Sigmoid colon (tissue), 7 donors: ENCODE measurements at places on chromosomes 2 and 18. TPM values are rescaled to one million over a fixed set of nuclear protein-coding genes. Genes with fewer than 3 reads are reported as not detected.

DNA sequence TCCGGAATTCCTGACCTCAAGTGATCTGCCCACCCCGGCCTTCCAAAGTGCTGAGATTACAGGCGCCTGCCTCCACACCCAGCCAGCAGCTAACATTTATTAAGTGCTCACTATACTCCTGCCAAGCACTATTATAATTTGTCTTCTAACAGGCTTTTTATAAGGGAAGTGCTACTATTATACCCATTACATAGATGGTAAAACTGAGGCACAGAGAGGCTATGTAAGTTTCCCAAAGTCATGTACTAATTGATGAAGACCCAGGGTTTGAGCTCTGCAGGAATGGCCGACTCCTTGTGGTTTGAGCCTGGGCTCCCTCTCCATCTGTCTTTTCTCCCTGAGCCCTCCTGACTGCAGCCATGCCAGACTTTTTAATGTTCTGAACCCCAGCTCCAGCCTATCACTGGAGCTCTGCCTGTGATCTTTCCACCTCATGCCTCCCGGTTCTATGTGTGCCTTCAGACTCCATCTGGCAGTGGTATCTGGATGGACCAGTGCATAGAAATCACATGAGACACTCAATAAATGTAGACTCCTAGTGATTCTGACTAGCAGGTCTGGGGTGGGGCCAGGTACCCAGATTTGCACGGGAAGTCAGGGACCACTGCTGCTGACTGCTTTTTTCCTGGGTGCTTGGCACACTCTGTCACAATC, 197.1 kb downstream of the NEDD4L start:
- peaks cover 25% of the 10 kb centered on the region for H3K4me1 ChIP-seq
- no peak overlapping the region for H3K4me3 ChIP-seq
- DNase-seq = no peak
- H3K27ac ChIP-seq = peak overlapping the region; percentile 25
- H3K27me3 ChIP-seq = no peaks in the 10 kb centered on the region

Gene SCN2A
- 0.95 TPM for total RNA-seq

Gene ASB18
- not detected for total RNA-seq

Gene KRTCAP3
- total RNA-seq = 0.54 TPM

Gene MFSD2B
- total RNA-seq = not detected

- no peak for DNase-seq
- no peak overlapping the region for H3K27ac ChIP-seq
- H3K4me1 ChIP-seq = peaks cover 22% of the 10 kb centered on the region
Measured at GRCh38 chr2:40168032-40168431, 283.9 kb downstream of the SLC8A1 start.

- no peak overlapping the region for H3K4me3 ChIP-seq
- H3K36me3 ChIP-seq = no peaks in the 10 kb centered on the region
Measured at GRCh38 chr2:201900362-201900761, 94.0 kb downstream of the CDK15 start.

- H3K36me3 ChIP-seq = no peaks in the 10 kb centered on the region
- DNase-seq = peak; percentile 81
- no peaks in the 10 kb centered on the region for H3K27me3 ChIP-seq
- no peak overlapping the region for H3K27ac ChIP-seq
Measured at GRCh38 chr2:54838585-54839035, 115.1 kb downstream of the EML6 start.

- H3K4me3 ChIP-seq = no peak overlapping the region
- no peaks in the 10 kb centered on the region for H3K36me3 ChIP-seq
- no peak for DNase-seq
- H3K4me1 ChIP-seq = no peaks in the 10 kb centered on the region
- H3K27me3 ChIP-seq = no peaks in the 10 kb centered on the region
- H3K27ac ChIP-seq = no peak overlapping the region
Measured at GRCh38 chr18:11741505-11742145, 52.6 kb downstream of the GNAL start.

GRCh38 chr18:79387615-79388014, 8.1 kb upstream of the NFATC1 start:
- H3K4me1 ChIP-seq = no peaks in the 10 kb centered on the region
- no peak overlapping the region for H3K27ac ChIP-seq
- H3K4me3 ChIP-seq = no peak overlapping the region
- peak; percentile 54 for DNase-seq
- no peaks in the 10 kb centered on the region for H3K36me3 ChIP-seq

Gene GRB14
- total RNA-seq = 12.5 TPM

Gene EXOC6B
- 38.0 TPM for total RNA-seq

DNA sequence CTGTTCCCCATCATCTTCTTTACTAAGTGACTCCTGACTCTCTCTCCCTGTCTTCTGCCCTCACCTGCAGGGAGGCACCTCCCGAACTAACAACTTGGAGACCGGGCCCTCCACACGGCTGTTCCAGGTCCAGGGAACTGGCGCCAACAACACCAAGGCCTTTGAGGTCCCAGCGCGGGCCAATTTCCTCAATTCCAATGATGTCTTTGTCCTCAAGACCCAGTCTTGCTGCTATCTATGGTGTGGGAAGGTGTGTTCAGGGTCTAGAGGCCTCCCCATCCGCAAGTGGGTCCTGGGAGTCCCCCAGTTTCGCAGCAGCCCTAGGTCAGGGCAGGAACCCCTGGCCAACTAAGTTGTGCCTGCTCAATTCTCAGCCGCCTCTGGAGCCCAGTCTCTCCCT, 15.5 kb downstream of the VIL1 start:
- H3K4me3 ChIP-seq = no peak overlapping the region
- no peaks in the 10 kb centered on the region for H3K27me3 ChIP-seq
- peak; percentile 10 for DNase-seq
- H3K4me1 ChIP-seq = no peaks in the 10 kb centered on the region
- H3K27ac ChIP-seq = no peak overlapping the region

DNA sequence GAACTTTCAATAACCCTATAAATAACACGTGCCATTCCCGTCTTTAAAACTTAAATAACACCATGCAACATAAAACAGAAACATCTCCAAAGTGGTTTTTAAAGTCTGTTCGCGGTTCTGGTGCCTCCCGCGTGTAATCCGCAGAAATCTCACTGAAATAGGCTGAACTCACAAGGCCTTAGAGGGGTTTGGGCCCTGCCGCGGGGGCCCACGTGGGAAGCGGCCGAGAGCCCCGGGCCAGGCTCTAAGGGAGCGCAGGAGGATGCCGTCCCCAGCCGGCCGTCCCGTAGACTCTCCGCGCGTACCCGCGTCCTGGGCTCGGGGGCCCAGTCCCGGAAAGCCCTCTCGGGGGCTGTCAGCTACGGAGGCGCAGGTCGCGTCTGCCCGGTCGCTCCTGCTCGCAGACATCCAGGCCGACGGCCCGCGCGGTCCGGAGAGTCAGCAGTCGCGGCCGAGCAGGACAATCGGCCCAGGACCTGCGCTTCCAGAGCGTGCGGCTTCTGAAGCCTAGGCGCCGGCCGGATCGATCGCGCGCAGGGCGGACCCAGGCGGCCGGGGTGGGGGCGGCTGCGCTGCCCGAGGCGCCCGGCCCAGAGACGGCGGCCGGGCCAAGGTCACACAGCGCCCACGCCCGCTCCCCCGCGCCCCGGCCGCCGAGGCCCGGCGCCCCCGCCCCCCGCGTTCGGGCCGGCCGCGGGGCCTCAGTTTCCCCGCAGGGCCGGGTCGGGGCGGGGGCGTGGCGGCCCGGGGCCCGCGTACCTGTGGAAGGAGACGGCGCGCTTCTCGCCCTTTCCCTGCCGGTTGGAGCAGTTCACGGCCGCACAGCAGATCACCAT, 558 bp downstream of the THAP4 start:
- no peaks in the 10 kb centered on the region for H3K27me3 ChIP-seq
- peak overlapping the region; percentile 90 for H3K27ac ChIP-seq
- H3K36me3 ChIP-seq = peaks cover 23% of the 10 kb centered on the region
- DNase-seq = peak; percentile 75
- peak overlapping the region; percentile 95 for H3K4me3 ChIP-seq
- peaks cover 60% of the 10 kb centered on the region for H3K4me1 ChIP-seq

Gene NOTO
- not detected for total RNA-seq

GRCh38 chr18:23718243-23718720, 29.0 kb downstream of the LAMA3 start:
- H3K4me1 ChIP-seq = peaks cover 17% of the 10 kb centered on the region
- no peak overlapping the region for H3K4me3 ChIP-seq
- H3K27me3 ChIP-seq = no peaks in the 10 kb centered on the region
- no peak for DNase-seq
- no peaks in the 10 kb centered on the region for H3K36me3 ChIP-seq

DNA sequence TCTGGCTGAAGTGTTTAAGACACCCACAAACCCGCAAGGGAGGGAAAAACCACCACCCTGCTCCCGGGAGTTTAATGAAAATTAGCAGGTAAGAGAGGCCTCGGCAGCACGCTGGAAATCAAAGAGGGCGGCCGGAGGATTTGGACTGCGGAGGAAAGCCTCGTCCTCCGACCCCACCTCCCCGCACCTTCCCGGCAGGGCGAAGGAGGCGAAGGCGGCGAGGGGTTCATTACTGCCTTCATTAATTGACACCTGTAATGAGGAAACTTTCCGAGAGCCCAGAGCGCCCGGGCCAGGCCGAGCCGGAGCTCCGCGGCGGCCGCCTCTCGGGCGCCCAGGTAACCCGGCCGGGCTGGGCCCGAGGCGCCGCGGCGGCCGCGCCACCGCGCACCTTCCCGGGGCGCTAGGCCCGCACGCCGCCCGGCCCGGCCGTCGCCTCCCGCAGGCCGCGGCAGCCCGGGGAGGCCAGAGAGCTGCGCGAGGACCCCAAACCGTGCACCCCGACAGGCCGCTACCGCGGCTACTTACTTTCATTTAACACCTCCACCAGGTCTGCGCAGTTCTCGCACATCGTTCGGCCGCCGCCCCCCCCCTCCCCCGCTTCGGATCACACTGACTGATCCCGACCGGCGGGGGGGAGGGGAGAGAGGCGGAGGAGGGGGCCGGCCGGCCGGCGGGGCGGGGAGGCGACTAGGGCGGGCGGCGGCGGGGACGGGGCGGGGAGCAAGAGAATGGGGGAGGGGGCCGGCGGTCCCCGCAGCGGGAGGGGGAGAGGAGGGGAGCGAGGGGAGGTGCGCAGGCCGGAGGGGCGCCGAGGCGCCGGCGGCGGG, 550 bp downstream of the USP34 start:
- H3K27me3 ChIP-seq = no peaks in the 10 kb centered on the region
- DNase-seq = peak; percentile 94
- H3K27ac ChIP-seq = peak overlapping the region; percentile 97
- H3K36me3 ChIP-seq = no peaks in the 10 kb centered on the region

Gene ACVR1
- 22.8 TPM for total RNA-seq

Gene PAIP2B
- total RNA-seq = 13.2 TPM

- no peaks in the 10 kb centered on the region for H3K36me3 ChIP-seq
- no peak overlapping the region for H3K4me3 ChIP-seq
- H3K27ac ChIP-seq = no peak overlapping the region
- H3K4me1 ChIP-seq = peaks cover 11% of the 10 kb centered on the region
Measured at GRCh38 chr18:75898651-75899050, 471.1 kb upstream of the SMIM21 start.

Gene MC4R
- total RNA-seq = not detected

Gene C2orf42
- total RNA-seq = 20.2 TPM

Gene SKOR2
- total RNA-seq = not detected

GRCh38 chr2:15763106-15763821, 171.6 kb downstream of the DDX1 start:
- H3K36me3 ChIP-seq = no peaks in the 10 kb centered on the region
- no peak overlapping the region for H3K27ac ChIP-seq
- H3K4me3 ChIP-seq = no peak overlapping the region
- DNase-seq = no peak

DNA sequence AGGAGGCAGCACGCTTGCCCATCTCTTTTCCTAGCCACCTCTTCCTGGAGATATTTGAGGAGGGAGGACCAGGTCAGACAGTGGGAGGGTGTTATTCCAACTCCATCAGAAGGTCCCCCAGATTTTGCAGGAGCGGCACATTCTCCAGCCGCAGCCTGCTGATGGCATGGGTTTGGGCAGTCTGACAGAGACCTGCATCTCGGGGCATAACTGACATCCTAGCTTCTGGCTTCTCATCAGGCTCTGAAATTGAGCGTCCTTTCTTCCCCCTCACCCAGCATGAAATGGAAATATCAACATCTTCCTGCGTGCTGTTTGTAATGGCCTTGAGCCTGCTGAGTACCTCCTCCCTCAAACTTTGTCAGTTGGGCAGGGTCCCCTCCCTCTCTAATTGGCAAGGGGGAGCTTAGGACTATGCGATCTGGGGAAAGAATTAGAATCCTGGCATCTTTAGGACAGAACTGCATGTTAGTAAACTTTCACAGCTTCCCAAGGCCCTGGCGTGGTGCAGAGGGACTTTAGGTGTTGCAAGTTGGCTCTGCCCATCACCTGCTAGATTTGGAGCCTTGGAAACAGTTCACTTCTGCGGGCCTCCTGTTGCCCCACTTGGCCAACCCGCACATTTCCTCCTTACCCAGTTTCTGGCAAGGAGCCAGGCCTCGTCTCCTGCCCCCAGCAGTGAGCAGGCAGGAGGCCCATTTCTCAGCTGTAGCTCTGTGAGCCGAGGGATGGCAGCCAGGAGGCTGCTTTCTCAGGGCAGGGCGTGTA, 2.2 kb downstream of the ITM2C start:
- no peak for DNase-seq
- peaks cover 65% of the 10 kb centered on the region for H3K4me1 ChIP-seq
- no peak overlapping the region for H3K4me3 ChIP-seq

DNA sequence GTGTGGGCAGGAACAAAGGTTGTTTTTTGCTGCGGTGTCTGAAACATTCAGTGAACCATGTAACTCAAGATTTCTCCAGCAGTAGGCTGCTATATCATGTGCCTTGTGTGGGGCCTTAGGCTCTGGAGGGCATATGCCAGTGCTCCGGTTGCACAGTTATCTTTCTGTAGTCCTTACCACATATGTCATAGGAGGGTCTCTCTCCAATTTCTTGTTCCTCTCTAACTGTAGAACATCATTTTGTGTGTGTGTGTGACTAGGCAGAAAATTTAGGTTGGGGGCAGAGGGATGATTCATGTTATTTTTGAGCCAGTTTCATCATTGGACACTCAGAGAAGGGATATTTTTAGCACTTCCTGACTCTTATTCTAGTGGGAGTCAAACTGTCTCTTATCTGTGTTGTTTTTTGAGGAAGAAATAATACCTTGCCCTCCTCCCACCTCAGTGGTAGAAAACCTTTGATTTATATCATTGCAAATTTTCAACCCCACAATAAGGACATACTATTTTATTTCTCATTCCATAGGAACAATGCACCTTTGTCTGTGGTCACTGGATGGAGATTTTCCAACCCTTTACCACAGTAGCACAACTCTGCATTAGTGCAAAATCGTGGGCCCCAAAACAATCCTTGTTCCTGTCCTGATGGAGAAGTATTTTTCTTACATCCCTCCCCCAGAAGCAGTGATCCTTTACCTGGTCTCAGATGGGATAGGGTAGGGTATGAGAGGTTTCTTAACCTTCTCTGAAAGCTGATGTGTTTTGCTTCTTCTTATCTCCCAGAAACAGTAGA, 113.9 kb downstream of the CCDC74A start:
- H3K36me3 ChIP-seq = no peaks in the 10 kb centered on the region
- no peaks in the 10 kb centered on the region for H3K4me1 ChIP-seq
- no peak for DNase-seq
- H3K27ac ChIP-seq = no peak overlapping the region
- H3K27me3 ChIP-seq = no peaks in the 10 kb centered on the region

Gene LCT
- total RNA-seq = not detected

Gene ITGB6
- total RNA-seq = not detected

DNA sequence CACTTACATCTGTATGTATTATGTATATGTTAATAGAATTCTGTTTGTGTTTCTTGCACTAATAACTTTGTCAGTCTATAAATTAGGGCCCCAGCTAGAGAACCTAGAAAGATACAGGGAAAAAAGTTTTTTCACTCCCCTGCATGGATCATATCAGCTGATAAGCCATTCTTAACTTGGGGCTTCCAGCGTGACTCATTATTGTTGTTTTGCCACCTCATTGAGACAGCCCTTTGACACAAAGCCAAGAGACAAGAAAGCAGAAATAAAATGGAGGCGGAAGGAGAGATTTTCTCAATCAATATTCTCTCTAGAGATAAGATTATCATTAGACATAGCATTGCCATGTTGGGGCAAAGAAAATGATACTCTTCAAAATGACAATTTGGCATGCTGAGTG, 93.4 kb downstream of the AKAIN1 start:
- H3K36me3 ChIP-seq = no peaks in the 10 kb centered on the region
- no peak overlapping the region for H3K27ac ChIP-seq
- H3K27me3 ChIP-seq = no peaks in the 10 kb centered on the region
- H3K4me1 ChIP-seq = no peaks in the 10 kb centered on the region
- no peak for DNase-seq
